NCI-H526 treated with DMSO at 0.1 percent for 48 hours (cell line): ENCODE measurements at places on chromosomes 13 and 19.

DNA sequence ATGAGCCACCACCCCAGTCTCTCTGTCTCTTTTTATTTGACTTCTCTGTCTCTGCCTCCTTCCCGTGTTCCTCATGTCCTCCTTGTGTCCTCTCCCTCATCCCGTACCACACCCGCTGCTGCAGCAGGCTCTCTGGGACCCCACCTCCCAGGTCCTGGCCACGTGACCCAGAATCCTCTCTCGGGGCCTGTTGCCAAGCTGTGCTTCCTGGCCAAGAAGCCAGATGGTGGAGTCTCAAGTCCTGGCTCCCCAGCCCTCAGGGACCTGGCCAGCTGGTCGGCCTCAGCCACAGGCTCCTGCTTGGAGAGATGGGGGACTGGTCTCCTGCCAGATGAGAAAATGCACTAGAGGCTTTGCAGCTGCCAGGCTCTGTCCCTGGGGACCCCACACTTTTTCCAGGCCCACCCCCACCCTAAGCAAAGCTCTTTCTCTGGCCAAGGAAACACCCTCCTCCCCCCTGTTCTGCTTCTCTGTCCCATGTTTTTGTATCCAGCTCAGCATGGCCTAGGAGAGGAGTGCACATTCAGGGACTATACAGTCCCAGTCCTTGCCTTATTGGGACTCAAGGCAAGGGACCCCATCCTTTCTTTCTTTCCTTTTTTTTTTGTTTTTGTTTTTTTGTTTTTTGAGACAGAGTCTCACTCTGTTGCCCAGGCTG lies 34.3 kb upstream of the SHKBP1 start:
- no peak for DNase-seq

DNA sequence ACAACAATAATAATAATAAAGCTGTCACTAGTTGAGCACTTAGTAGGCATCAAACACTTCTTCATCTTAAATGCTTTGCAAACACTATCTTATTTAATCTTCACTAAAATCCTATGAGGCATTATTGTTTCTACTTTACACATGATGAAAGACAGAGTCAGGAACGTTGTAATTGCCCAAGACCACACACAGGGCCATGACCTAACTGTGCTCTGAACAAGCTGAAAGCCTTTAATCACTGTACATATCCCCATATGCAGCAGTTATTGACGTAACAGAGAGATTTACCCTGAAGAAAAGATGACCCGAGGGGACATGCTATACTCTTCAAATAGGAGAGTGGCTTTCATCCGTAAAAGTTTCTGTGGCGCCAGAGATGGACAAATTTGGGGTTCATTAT lies 53.0 kb downstream of the SACS start:
- no peak for DNase-seq

- no peak for DNase-seq
Measured at GRCh38 chr19:41907994-41908615, 20.1 kb downstream of the ERFL start.

DNA sequence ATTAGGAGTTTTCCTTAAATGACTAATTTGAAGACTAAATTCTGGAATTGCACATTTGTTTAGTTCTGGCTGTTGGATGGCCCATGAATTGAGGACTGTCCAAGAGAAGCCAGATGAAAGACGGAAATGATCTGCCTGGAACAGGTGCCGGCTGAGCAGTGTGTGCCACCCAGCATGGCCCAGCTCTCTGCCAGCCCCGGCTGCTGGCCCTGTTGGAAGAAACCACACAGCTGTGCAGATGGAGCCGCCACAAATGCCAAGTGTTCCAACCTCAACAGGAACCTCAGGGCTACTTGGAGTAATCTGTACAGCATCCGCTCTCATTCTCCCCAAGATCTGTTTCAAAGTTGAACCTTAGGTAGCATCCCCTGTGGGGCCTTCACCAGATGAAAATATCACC lies 67.0 kb upstream of the STARD13 start:
- no peak for DNase-seq

DNA sequence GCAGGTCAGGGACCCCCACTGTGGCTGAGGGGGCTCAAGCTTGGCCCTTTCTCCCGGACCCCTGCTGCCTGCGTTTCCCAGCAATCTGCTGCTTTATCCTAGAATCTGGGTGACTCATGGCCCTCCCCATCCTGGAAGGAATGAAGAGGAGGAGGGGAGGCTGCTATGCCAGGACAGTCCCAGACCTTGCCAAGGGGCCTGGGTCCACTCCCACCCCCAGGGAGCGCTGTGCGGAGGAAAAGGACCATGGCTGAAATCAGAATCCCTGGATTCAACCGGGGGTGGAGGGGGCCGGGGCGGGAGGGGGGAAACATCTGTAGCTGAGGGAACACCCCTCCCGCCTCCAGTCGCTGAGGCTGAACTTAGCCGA lies 20.5 kb downstream of the ZNF114 start:
- DNase-seq: no peak

DNA sequence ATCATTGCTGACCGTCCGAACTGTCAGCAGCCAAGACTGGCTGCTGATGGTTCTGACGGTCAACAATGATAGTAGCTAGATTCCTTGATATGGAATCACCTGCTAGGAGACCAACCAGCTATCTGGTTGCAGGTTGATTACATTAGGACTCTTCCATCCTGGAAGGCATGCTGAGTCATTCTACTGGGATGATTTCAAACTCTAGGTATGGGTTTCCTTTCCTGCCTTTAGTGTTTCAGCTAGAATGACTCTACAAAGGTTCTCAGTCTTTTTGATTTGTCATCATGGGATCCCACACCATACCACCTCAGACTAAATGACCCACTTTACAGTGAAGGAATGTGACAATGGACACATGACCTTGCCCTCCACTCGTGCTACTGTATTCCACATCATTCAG lies 138.1 kb upstream of the KL start:
- DNase-seq: no peak

- DNase-seq: no peak
Measured at GRCh38 chr13:50419331-50419865, 404.2 kb downstream of the KCNRG start.

DNA sequence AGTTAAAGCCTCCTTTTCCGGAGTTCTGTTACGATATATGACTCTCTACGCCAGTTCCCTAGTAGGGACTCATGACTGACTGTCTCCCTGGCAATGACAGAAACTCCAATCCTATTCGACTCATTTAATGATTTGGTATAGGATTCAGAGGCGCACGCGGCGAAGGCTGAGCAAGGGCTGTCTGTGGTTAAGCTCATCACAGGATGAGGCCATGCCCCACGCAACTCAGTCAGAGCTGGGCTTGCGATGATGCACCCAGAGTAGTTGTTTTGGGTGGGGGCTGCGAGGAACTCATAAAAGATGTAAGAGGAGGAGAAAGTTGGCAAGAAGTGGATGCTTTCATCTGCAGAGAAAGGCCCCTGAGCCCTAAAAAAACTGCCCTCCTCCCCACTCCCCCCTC lies 468 bp upstream of the SERTM1 start:
- no peak for DNase-seq

- peak; percentile 77 for DNase-seq
Measured at GRCh38 chr19:4065430-4066175, 1.1 kb downstream of the ZBTB7A start.

DNA sequence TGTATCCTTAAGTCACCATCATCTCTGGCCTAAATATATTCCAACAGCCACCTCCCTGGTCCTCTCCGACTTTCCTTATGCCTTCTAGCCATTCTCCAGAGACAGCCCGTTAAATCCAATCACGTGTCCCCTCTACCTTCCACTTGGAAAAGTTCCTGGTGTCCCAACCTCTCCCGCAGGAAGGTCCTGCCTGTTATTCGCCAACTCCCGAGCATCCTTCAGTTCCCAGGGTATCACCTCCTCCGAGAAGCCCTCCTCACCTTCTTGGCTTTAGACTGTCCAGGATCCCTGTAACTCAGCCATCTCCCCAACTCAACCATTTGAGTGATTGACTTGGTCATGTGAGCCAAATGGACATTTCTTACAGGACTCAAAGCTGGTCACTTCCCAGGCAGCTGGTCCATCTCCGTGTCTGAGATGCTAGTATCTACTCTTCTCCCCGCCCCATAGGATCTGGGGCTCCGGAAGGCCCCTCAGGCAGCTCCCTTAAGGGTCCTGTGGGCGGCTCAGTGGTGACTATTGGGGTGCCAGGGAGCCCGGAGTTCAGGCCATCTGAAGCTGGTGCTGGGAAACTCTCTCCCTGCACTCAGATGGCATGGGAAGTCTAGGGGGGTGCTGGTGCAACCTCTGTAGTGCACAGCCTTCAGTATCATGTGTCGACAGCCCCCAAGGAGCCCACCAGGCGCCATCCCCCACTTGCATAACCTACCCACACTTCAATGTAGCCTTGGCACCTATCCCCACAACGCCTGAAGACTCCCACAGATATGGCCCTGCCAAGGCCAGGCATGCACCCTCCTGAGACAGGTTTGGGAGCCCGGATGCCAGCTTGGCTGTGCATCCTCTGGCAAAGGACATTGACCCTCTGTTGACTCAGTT lies 27.9 kb upstream of the NANOS3 start:
- DNase-seq: no peak

- no peak for DNase-seq
Measured at GRCh38 chr13:42794577-42795275, 13.3 kb downstream of the FAM216B start.

DNA sequence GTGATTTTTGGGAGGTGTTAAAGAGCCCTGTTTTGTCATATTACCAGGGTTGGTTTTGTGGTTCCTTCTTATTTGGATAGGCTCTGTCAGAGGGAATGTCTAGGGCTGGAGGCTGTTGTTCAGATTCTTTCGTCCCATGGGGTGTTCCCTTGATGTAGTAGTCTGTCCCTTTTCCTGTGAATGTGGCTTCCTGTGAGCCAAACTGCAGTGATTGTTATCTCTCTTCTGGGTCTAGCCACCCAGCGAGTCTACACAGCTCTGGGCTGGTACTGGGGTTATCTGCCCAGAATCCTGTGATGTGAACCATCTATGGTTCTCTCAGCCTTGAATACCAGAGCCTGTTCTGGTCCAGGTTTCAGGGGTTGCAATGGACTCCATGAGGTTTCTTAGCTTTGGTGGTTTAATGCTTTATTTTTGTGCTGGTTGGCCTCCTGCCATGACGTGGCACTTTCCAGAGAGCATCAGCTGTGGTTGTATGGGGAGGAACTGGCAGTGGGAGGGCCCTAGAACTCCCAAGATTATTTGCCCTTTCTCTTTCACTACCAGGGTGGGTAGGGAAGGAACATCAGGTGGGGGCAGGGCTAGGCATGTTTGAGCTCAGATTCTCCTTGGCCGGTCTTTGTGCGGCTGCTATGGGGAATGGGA lies 78.8 kb downstream of the SPRY2 start:
- DNase-seq: no peak

DNA sequence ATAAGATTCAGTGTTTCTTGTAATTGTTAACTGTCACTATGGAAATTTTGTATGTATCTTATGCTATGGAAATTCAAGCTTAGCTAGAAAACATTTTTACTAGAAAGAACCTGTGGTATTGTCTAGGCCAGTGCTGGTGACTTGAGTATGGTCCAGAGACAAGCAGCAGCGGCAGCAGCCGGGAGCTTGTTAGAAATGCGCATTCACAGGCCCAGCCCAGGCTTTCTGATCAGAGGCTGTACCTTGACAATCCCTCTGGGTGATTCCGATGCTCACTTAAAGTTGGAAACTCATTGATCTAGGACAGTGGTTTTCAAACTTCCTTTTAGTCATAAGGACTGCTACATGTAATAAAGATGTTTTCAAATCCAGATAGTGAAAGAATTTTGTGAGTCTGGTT lies 287.4 kb downstream of the SHISA2 start:
- no peak for DNase-seq

DNA sequence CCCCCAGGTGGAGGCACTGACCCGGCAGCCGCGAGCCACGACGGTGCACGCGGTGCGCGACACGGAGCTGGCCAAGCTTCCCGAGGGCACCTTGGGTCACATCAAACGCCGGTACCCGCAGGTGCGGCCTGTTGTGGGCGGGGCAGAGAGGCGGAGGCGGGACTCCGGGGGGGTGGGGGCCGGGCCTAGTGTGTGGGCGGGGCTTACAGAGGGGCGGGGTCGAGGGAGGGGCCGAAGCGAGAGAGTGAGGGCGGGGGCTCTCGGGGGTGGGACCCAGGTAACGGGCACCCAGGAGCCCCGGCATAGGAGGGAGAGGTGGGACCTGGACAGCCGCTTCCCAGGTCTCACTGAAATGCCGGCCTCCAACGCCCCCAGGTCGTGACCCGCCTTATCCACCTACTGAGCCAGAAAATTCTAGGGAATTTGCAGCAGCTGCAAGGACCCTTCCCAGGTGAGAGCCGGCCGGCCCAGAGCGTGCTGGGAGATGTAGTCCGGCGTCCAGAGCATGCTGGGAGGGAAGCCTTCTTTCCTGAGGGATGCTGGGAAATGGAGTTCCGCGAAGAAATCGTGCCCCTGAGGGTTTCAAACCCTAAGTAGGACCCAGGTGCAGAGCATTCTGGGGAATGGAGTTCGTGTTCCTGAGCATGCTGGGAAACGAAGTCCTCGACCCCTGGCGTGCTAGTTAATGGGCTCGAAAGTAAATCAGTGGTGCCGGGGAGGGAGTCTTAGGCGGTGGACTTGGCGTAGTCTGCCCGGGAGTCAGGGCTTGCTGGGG lies 15.7 kb downstream of the PNPLA6 start:
- peak; percentile 2 for DNase-seq

DNA sequence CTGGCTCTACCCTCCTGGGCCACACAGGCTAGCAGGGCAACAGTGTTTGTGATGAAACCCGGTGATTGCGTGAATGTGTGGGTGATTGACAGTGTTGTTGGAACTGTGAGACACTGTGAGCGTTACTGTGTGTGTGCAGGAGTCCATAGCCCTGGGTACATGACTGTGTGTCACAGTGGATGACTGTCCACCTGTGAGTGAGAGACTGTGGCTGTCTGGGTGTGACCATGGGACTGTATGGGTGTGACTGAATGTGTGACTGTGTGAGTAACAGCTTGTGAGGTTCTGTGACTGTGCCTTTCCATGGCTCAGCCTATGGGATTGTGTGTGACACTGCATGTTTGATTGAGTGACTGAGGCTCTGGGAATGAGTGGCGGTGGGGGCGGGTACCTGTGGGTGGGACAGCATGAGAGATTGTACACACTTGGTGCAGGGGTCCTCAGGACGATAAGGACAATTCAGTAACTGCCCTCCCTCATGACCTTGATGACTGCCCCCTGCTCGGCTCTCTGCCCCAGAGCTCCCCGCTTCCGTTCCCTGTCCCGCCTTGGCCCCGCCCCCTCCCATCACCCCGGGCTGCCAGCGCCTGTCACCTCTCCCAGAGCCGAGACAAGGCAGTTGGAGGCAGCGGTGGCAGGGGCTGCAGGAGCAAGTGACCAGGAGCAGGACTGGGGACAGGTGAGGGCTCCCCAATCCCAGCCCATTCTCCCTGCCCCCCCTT lies at the start of gene GIPR:
GIPR (plus strand) TSS at position 602 of the 722 bp plus-strand sequence. CDS start 1,300 bp downstream, outside the sequence.
- DNase-seq: no peak

DNA sequence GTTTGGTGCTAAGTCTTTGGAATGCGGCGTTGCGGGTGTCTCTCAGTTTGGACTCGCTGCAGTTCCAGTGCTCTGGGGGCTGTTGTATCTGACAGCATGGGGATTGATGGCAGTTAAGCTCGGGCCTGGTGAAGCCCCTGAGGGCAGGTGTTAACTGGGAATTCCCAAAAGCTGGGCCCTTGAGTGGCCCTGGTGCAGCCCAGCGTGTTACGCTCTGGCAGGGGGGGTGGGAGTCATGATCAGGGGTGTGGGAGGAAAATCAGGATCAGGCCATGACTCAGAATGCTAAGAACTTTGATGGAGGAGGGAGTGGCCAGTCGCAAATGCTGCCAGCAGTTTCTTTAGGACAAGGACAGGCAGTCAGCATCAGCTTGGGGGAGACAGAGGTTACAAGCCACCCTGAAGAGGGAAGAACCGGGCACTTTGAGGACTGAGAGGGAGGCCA lies 19.6 kb downstream of the AP2A1 start:
- no peak for DNase-seq

- no peak for DNase-seq
Measured at GRCh38 chr13:46296115-46296822, 84.5 kb downstream of the LRRC63 start.
